ENCODE measurements at places on chromosomes 1 and 21. TPM values are rescaled to one million over a fixed set of nuclear protein-coding genes. Genes with fewer than 3 reads are reported as not detected.
A peak's percentile ranks its signal among the peaks of the same experiment; 100 is the strongest.

DNA sequence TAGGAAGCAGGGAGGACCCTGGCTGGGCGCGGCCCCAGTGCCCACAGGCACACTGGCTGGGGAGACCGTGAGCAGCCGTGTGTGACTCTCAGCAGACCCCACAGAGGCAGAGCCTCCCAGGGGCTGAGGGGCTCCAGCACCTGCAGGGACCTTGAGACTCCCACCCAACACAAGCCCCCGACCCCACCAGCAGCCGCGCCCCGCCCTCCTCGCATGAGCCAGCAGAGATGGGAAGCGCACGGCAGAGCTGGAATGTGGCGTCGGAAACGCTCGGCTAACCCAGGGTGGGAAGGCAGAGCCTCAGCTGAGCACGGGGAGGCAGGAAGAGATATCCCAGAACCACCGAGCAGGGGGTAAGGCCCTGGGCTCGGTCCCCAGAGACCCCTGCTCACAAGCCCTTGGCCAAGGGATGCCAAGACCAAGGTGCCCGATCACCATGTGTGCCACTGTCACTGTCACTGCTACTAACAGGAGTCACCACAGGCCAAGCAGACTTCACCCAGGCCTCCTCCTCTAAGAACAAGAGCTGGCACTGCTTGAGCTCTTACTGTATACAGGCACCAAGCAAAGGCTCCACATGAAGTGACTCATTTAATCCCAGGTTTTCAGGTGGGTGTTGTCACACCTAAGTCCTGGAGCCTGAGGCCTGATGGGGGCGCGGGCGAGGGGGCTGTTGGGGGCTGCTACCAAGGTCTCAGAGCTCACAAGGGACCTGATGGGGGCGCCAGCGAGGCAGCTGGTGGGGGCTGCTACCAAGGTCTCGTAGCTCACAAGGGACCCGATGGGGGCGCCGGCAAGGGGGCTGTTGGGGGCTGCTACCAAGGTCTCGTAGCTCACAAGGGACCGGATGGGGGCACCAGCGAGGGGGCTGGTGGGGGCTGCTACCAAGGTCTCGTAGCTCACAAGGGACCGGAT is 20.1 kb downstream of the MEGF6 start:
- DNase-seq = no peak

- DNase-seq = no peak
Measured at GRCh38 chr1:51653127-51653526, 36.2 kb downstream of the OSBPL9 start.

Gene CFAP57
- total RNA-seq = not detected

Gene SLAMF6
- total RNA-seq = not detected

GRCh38 chr1:245489838-245490237 is 335.1 kb downstream of the KIF26B start:
- no peak for DNase-seq

Gene FAM163A
- not detected for total RNA-seq

DNA sequence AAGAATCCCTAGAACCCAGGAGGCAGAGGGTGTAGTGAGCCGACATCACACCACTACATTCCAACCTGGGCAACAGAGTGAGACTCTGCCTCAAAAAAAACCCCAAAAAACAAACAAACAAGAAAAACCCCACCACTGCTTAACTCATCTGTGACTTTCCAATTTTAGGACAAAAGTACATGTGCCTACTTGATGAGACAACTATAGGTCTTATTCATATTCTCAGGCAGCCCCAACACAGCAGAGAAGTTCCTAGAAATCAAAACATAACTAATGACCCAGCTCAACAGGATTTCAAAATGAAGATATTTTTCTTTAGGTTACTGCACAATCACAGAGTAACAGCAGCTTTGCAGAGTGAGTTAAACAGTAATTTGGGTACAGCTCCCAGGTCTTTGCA is 26.4 kb downstream of the TIAM1 start:
- no peak for DNase-seq

DNA sequence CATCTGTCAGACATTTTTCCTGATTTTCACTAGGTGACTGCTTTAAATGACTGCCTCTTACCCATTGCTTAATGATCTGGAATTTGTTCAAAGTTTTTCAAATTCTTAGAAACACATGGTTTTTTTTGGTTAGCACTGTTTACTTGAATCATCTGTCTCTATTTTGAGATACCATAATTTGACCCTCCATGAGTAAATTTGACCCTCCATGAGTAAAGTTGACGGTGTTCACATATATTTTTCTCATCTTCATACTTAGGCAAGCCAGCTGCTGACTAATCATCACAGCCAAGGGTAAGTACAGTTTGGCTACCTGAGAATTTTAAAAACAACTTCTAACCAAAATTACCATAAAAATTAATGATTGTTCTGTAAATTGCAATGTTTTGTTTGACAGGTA is 586.5 kb downstream of the PTBP2 start:
- peak; percentile 27 for DNase-seq

DNA sequence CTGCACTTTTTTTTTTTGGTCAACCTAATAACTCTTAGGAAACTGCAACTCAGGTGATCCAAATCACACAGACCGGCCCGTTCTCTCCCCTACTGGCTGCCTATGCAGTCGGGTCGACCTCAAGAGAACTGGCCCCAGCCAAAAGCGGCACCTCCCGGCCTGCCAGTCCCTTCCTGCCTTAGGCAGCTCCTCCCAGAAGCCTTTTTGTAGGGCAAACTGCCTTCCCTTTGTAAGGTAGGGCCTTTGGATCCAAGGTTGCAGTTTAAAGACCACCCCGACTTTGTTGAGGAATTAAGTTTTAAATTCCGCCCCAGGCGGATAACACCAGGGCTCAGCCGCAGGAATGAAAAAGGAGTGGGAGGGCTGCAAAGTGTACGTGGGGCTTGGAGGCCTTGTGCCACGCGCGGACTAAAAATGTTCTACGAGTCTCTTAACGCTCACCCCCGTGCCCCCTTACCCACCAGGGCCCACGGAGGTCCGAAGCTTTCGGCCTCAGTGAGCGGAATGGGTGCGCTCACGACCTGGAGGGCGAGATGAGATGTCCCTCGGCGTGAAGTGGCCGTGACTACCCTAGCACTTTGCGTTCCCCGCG is 642 bp upstream of the ST3GAL3 start:
- DNase-seq = peak; percentile 55

DNA sequence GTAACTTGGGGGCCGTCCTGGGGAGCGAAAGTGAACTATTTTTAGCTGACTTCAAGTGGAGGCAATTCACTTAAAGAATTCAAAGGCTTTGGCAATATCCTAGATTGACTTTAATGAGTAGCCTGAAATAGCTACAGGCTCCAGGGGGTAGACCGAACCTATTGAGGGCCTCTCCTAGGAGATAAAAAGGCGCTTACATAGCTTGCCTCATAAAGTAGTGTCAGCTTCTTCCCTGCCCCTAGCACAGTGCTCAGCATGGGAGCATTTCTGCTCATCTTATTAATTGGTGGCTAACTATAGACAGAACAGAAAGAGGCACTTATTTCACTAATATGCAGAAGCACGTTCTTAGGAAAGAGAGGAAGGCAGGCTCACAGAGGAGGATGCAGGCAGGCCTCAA is 12.3 kb upstream of the CTNNBIP1 start:
- DNase-seq = no peak

DNA sequence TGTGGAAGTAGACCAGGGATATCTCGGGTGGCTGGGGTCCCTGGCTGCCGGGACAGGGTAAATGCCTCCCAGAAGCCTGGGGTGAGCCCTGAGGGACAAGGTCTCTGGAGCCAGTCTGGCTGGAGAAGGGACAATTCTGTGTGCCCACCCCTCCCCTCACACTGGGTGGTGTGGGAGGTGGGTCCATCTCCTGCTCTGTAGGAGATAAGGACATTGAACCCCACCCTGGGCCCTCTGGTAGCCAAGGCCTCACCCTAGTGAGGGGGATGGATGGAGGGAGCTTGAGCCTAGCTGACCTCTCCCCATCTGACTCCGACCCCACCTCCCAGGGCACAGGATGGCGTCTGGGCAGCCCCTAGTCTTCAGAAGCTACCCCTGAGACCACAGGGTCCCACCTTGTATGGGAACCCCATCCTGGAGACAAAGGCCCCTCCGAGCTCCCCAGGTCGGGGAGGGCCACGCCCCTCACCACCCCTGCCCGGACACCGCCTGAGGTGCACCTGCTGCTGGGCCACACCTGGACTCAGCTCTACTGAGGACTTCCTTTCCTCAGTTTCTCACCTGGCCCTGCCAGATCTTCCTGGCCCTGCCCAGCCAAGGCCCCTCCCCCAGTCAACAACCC is 4.3 kb downstream of the AGRN start:
- DNase-seq = no peak

- peak; percentile 10 for DNase-seq
Measured at GRCh38 chr1:88741413-88741812, 57.3 kb downstream of the PKN2 start.

DNA sequence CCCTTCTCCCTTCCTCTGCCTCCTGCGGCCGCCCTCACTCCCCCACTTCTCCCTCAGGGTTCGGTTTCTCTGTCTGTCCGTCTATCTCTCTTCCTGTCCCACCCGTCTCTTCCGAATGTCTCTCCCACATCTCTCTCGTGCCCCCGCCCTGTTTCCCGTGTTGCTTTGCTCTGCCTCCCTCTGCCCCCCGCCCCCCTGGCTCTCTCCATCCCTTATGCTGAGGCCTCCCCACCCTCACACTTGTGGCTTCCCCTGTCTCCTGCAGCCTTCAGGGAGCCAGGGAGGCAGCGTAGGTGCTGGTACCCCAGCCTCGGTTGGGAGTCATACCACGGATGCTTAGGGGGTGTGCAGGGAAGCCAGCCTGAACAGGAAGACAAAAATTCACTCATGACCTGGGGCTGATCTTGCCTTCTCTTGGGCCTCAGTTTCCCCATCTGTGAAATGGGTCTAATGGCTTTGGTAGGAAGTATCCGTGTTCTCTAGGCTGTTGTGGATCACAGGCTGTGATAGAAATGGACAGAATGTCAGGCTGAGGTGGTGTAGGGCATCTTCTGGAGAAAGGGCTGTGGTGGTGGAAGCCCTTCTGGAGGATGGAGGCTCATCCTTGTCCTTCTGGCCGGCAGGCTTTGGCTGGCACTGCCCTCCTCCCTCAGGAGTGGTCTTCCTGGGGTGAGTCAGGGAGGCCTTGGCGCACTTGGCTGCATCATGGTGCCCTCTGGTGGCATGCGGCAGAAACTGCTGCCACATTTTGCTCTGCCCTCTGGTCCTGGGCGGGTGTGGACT is 55.5 kb downstream of the FOXO6 start:
- peak; percentile 74 for DNase-seq

DNA sequence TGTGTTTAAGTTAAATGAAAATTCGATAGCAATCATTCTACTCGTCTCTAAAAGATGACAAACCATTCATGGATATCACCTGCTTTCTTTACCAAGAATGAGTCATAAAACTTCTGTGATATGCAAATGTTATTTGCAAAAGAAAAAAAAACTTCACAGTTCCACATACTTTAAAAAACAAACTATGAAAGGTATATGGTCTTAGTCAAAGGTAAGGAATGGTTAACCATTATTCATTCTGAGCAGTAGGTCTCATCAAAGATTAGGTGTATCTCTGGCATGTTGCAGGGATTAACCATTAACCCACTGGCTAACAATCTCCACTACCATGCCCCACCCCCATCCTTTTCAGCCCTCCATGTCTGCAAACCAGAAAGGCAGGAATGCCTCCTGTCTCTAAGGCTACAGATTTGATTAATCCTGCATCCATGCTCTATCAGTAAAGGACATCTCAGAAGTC is 44.4 kb downstream of the PTPN14 start:
- DNase-seq = peak; percentile 21

DNA sequence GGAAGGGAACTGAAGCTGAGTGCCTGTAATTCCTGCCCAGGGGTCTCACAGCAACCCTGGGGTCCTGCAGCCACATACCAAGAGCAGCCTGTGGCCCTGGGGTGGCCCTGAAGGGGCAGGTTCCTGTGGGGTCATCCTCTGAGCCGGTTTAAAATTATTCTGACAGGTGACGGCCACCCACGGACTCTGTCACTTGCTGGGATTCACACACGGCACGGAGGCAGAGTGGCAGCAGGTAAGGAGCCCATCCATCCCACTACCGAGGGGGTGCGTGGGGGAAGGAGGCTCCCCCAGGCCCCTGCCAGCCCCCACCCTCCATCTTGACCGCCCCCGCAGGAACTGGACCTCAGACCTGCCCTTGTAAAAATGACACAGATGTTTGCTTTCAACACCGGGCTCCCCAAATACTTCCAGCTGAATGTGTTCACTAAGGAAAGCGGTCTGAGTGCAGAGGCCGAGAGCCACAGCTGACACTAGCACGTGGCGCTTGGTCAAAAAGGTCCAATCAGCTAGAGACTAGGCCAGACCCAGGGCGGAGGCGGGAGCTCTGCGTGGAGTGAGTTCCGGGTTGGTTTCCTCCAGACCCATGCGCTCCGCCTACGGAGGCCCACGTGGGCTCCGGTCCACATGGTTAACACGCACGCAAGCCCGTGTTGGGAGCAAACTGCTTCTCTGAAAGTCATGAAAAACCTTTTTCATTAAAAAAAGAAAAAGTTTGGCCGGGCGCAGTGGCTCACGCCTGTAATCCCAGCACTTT is 10.0 kb downstream of the YBEY start:
- no peak for DNase-seq

Gene LMOD1
- total RNA-seq = 4.7 TPM

GRCh38 chr1:179034720-179035119 is 9.0 kb downstream of the FAM20B start:
- peak; percentile 73 for DNase-seq

Gene SHCBP1L
- not detected for total RNA-seq

- DNase-seq = no peak
Measured at GRCh38 chr1:245701631-245702030, 546.8 kb downstream of the KIF26B start.

DNA sequence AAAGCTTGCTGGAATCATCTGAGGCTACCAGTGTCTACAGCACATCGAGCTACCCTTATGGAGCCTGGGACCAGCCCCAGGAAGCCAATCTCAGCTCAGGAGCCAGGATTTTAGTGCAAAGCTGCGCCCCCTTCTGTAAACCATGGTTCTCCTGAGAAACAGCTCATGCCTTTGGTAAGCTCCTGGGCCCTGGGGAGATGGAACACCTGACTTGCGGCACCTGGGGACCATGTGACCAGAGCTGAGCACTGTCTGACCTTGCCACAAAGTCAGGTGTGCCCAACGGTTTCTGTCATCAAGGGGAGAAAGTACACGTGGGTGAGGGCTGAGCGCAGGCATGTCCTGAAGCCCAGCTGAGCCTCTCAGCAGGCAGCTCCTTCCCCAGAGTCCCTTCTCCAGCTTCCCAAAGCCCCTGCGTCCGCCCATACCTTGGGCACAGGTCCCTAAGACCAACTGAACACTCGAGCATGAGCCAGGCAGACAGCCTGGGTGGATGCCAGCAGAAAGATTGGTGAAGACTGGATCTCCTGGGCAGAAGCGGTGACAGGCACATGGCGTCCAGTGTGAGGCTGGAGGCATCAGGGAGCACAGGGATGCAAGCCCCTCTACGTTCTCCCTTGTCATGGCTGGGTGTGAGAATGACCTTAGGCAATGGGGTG is 57.9 kb upstream of the TENT5B start:
- no peak for DNase-seq

GRCh38 chr1:53956308-53957168 is 10.4 kb downstream of the LRRC42 start:
- DNase-seq = peak; percentile 14

GRCh38 chr1:156126043-156126629 is 11.6 kb downstream of the LMNA start:
- DNase-seq = peak; percentile 99

Gene NCF2
- total RNA-seq = 17.1 TPM
